ENCODE measurements at places on chromosomes 1 and 21.
A peak's percentile ranks its signal among the peaks of the same experiment; 100 is the strongest.

GRCh38 chr1:35287807-35288640 is 19.5 kb downstream of the ZMYM4 start:
- no peak for DNase-seq

DNA sequence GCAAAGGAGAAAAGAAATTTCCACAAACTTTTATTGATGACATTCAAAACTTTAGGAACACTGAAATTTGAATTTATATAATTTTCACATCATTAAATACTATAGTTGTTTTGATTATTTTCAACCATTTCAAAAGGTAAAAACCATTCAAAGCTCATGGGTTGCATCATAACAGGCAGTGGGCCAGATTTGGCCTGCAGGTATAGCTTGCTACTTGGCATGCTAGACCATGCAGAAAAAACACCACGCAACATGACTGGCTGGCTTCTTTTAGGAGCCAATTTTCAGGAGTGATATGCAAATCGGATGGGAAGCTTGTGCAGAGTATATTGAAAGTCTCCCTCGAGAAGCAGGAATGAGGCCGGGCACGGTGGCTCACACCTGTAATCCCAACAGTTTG is 144.8 kb downstream of the GLUL start:
- no peak for DNase-seq

DNA sequence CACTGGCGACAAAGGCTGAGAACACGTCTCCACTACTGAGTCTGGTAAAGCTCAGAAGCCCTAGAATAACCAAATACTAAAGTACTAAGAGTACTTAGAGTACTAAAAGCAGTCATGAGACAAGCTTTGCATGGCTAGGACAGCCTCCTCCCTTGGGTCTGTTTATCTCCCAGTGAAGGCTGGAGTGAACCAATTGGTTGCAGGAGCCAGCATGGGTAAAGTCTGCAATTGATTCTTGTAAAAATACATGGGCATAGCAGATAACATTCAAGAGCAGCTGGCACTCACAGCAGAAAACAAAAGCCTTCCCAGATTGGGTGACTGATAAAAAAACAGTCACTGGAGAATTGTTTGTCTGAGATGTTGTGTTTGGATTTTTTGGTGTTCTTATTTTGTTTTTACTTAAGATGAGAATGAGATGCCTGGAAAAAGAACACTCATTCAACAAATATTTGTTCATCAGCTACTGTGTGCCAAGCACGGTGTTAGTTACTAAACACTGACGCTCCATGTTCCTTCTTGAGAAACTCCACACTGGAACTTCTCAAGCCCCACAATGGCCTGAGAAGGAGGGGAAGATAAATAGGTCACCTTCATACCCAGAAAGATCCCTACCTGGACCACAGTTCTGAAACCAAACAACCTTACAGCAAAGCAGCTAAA is 3.7 kb downstream of the IRF6 start:
- DNase-seq = no peak

GRCh38 chr1:30856260-30856790 is 52.2 kb downstream of the SDC3 start:
- DNase-seq = no peak

- no peak for DNase-seq
Measured at GRCh38 chr1:74681001-74681400, 7.4 kb upstream of the ERICH3 start.

GRCh38 chr1:161999301-162000052 is 24.2 kb downstream of the OLFML2B start:
- DNase-seq = no peak

DNA sequence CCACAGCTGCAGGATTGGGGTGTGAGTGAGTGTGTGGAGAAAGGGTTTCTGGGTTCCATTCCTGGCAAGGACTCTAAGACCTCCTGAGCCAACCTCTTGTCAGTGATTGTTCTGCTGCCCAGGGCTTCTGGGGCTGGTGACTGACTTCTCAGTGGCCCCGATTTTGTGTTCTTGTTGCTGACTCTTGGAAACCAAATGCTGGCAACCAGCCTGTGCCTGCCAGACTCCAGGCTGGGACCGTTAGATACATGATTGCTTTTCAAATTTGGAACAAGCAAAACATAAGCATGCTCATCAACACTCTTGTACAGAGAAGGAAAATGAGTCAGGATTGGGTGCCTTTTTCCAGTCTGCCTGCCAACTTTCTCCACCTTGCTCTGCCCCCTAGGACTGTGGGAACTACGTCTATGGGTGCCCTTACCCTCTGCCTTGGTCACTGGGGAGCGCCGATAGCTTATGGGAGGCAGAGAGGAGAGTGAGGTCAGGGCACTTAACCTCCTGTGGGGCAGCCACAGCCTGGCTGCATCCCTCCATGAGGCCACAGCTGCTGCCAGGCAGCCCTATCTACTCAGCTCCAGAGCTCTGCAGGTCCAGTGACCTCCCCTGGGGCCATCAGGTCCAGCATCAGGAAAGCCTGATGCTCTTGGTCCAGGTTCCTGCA is 39.3 kb upstream of the EPS8L3 start:
- DNase-seq = no peak

DNA sequence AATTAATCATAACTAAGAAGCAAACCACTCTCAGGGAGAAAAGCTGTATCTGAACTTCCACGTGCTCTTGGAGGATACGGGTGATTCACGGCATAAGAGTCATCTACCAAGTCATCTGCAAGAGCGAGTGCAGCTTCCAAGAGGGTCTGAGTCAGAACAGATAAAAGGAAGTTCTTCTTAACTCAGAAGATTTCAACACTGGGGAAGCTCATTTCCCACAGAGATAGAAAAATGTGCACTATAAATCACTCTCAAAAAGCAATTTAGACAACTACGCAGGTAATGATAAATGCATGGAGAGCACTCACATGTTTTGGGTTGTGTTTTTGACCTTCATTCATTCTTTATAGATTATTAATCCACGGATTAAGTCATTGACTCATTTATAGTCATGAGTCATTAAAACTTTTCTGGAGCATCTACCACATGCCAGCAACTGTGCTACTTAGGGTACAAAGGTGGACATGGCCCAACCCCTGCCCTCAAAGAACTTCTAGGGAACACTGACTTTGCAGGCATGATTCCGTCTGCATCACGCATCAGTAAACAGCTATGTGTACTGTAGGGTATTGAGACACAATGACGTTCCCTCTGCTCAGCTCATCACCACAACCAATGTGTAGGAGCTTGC is 20.8 kb downstream of the KCNJ15 start:
- no peak for DNase-seq

DNA sequence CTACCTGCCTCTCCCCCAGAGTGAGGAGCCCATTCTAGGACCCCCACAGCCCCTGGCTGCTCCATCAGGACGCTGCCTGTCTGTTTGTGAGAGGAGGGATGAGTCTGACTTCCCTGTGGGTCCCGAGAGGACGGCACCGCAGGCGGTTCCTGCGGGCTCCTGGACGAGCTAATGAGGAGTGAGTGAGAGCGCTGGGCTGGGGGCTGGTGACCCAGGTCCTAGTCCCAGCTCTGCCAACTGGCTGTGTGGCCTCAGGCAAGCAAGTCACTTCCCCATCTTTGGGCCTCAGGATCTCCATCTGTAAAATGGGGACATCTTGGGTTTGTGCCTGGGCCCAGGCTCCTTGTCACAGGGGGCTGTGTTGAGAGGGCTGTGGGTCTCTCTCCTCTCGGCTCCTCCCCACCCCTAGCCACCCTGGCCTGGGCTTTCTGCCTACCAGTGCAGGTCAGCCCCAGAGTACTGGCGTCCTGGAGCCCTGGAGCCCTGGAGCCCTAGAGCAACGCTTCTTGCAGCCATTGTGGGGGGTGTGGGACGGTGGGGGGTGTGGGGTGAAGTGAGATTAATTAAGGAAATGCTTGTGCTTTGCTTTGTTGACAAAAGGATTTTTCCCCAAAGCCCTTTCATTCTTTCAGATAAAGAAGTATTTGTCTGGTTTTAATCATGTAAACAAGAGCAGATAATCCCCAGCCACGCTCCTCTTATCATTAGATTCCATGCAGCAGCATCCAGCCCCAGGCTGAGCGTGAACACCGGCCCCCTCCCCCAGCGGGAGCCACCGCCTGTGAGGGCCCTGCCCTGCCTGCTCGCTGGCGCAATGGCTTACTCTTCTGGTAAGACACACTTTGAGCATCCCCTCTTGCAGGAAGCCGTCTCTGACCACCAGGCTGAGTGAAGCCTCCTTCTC is 26.8 kb downstream of the SLC1A7 start:
- DNase-seq = no peak

DNA sequence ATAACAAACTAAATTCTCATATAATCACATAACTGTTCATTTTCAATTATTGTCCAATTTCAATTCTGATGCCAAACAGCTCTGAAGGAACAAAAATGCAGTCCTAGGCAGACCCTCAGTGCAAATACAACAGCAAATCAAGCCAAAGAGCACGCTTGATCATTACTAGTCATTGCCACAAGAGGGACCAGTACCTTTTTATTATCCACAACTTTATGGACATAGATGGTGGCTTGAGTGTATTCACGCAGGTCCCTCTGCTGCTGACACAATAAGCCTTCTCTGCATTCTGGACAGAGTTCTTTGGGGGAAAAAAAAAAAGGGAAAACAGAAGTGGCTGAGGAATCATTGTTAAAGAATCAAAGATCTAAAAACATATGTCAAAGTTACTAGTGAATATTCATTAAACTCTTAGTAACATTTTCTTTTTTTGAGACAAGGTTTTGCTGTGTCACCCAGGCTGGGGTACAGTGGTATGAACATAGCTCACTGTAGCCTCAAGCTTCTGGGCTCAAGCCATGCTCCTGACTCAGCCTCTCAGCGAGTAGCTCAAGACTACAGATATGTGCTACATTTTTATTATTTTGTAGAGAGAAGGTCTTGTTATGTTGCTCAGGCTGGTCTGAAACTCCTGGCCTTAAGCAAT is 34.3 kb upstream of the RAP1GAP start:
- no peak for DNase-seq

GRCh38 chr1:70319750-70320149 is 34.8 kb downstream of the ANKRD13C start:
- DNase-seq = no peak

- no peak for DNase-seq
Measured at GRCh38 chr1:68180441-68181164, 51.7 kb downstream of the WLS start.

GRCh38 chr21:42039911-42040351 is 29.8 kb upstream of the ZBTB21 start:
- no peak for DNase-seq

- peak; percentile 40 for DNase-seq
Measured at GRCh38 chr1:206923009-206923960, 1.5 kb upstream of the FCMR start.

DNA sequence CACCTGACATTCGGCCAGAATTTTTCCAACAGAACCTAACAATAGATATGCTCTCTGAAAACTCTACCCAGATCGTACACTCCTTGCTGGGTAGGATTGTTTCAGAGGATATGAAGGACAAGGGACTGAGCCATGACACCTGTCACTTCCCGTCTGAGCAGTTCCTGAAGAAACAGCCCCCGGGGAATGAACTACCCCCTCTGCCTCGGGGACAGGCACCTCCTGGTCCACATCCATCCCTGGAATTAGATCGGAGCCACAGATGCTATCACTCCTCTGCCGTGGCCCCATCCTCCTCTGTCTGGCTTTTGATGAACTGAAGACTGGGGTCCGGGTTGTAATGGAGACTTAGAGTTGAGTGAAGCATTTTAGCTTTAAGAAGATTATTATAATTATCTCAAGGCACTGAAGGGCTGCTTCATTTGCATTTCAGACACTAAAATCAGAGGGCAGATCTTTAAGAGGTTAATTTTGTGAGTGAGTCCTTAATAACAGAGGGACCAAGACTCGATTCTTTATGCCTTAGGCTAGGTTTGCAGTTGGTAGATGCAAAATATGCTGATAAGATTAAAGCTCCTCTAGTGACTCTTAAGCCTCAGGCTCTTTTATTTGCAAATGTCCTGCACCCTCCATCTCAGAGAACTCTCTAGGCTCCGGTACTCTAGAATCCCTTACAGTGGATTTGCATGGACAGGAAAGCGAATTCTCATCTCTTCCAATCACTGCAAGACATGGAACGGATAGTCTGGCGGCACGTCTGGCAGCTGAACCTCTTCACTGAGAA is 333.8 kb downstream of the KIF26B start:
- DNase-seq = no peak

DNA sequence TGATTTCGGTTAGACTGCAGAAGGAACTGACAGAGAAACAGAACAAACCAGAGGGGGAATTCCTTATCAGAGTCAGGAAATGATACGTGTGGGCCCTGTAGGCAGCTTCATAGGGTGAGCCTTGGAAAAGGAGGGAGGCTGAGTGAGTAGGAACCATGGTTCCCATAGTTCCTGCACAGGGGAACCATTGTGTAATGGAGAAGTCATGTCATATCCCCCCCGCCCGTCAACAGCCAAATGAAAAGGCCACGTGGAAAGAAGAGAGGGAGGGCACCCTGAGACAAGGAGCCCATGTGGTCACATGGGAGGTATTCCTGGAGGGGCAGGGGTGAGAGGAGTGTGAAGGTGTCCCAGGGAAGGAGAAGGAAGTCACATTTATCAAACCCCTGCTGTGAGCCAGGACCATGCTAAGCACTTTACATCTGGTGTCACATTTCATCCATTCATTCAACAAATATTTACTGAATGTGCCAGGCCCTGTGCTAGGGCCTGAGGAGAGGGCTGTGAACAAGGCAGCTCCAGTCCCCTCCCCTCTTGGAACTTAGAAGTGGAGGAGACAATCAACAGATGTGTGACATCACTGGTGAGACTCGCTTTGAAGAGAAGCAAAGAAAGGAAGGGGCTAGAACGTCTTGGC is 15.7 kb upstream of the FGR start:
- no peak for DNase-seq

- DNase-seq = peak; percentile 20
Measured at GRCh38 chr21:33801424-33802405, 113.9 kb downstream of the ATP5PO start.

GRCh38 chr1:157001304-157001703 is 44.2 kb downstream of the ARHGEF11 start:
- DNase-seq = no peak

- DNase-seq = no peak
Measured at GRCh38 chr1:238898856-238899255, 487.5 kb upstream of the CHRM3 start.

GRCh38 chr1:162405800-162406199 is 6.1 kb downstream of the SH2D1B start:
- DNase-seq = no peak

DNA sequence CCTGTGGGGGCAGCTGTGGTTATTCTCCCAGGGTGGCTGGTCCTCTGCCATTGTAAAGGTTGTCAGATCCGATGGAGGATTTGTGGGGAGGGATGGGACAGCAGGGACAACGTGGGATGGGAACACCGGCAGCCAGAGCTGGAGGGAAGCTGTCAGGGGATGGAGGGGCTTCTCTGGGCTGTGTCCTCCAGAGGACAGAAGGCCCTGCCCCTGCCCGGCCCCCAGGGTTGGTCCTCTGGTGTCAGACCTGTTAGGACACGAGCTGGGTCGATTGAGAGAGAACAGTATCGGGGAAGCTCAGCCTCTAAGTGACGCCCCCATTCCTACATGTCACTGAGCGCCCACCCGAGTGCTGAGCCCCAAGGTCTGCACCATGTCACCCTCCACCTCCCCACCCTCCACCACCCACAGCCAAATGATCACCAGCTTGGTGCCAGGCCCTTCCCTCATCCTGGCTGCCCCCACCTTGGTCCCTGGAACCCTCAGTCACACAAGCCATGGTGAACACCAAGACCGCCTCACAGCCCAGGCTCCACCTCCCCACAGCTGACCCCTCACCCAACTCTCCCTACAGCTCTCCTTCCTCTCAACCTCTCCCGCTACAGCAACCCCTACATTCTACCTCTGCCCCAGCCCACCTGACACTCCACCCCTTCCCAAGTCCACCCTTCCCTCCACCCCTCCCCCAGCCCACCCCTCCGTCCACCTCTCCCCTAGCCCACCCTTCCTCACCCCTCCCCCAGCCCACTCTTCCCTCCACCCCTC is 244.4 kb downstream of the MATN1 start:
- DNase-seq = no peak

GRCh38 chr1:97925151-97925550 is 4.3 kb upstream of the DPYD start:
- no peak for DNase-seq
